ENCODE measurements at places on chromosomes 7 and 10.

DNA sequence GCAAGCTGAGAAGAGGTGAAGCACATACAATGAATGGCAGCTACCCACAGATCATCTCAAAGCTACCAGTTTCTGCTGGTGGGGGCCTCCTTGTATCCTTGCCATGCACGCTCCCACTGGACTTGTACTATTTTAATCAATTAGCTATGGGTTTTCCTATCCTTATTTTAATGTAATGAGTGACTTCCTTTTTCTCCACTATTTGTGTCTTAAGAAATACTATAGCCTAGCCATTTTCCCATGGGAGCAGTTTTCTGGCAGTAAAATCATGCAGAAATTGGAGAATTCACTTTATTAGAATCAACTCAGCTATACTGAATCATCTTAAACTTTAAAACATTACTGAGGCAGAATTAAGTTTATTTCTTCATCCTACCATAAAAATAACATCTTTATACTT is 73.5 kb downstream of the CTNNA3 start:
- no peak for DNase-seq

- peak; percentile 46 for DNase-seq
Observed at GRCh38 chr10:117457071-117457810, 82.0 kb upstream of the PDZD8 start.

- DNase-seq: peak; percentile 44
Observed at GRCh38 chr7:95545007-95545615, 51.2 kb downstream of the PDK4 start.

DNA sequence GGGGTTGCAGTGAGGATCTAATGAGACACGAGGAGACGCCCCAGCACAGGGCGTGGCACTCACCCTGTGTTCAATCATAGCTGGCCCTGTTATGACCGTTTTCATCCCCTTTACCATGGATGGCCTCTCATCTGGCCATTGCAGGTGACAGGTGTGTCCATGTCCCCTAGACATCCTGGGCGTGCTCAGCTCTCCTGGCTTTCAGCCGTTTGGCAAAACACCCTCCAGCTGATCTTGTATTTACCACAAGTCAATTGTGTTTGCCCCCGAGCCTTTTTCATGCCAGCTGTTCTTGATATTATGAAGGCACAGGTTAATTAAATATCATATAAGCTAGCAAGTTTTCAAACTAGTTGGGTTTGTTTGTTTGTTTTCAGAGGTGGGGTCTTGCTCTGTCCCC is 97.1 kb downstream of the CHST15 start:
- DNase-seq: no peak

DNA sequence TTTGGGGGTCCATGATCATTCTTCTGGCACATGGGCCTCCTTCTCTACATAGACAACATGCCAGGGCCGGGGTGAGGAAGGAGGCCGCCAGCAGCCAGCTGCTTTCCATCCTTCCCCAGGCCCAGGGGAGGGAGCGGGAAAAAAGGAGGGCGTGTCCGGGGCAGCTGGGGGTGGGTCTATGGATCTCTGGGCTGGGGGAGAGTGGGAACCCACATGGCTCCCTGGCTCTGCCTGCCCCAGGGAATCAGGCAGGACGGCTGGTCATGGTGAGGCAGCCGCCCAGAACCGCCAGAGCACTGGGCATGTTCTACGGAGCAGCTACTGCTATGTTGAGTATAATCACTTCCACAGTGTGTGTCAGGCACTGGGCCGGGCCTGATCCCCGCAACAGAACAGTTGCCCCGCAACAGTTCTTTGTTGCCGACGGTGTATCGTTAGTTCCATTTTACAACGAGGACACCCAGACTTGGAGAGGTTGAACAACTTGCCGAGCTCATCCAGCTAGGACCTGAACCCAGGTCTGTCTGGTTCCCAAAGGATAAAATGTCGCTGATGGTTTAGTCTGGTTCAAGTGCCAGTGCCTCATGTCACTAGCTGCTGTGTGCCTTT is 6.4 kb upstream of the IRF5 start:
- no peak for DNase-seq

DNA sequence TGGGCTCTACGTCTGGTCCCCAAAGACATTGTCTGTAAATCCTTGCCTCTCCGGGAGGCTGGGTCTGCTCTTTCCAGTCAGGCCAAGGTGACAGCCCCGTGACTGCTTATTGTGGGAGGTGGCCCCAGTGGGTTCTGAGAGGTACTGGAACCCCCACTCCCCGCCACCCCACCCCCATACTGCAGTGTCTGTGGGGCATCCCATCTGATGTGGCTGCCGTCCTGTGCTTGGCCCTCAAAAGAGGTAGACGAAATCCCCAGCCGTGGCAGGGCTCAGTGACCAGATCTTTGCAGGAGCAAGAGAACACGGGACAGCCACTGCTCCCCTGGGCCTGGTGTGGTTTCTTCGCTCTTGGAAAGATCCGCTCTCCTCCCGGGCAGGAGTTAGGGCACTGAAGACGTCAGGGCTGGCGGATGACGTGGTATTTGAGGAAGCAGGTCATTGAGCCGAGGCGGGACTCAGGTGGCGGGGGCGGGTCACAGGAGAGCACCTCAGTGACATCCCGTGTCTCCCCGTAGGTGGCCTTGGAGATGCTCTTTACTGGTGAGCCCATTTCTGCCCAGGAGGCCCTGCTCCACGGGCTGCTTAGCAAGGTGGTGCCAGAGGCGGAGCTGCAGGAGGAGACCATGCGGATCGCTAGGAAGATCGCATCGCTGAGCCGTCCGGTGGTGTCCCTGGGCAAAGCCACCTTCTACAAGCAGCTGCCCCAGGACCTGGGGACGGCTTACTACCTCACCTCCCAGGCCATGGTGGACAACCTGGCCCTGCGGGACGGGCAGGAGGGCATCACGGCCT is 20.7 kb downstream of the ECHDC3 start:
- no peak for DNase-seq

DNA sequence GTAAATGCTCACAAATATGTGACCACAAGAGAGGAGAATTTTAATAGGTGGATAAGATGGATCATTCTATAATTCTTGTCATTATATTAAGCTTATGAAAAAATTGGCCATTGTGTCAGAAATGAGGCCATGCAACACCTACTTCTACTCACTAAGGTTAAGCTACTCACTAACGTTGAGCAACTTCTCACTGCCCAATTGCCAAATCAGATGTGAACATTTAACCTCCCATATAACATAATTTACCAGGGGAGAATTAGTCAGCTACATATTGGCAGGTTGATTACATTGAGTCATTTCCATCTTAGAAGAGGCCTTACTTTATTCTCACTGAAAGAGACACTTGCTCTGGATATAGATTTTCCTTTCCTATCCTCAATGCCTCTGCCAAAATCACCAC is 211.2 kb upstream of the DGKB start:
- no peak for DNase-seq

GRCh38 chr10:91691981-91692380 is 59.1 kb upstream of the PPP1R3C start:
- DNase-seq: no peak

DNA sequence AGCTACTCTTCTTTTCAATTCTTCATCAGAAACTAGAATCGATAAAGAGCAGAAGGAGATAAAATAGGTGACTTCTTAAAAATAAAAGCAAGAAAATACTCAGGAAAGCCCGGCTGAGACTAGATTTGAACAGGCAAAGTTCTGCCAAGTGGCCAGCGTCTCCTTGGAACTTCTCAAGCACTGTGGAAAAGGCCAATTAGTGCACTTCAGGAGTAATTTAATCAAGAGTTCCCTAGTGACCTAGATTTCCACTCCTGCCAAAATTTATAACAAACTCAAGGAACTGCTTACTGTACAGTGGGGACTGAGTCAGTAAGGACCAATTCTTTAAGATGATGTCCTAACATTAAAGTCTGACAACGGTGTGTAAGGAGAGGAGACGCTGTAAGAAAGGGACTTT is 57.3 kb downstream of the CHCHD3 start:
- DNase-seq: no peak

DNA sequence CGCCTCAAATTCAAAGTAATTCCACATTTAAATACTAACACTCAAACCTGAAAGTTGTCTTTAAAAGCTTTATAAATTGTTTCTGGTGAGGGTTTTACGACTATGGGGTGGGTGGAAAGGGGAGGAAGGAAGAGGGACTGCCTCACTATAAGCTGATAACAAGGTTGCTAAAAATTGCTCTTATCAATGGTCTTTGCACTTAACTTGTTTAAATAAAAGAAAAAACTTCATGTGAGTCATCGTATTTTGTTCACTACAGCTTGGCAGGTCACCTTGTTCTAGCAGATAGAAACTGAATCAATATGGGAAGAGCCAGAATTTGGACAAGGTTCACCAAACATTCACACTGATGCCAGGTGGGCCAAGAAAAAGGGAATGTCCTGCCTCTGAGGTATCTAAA is 129.2 kb downstream of the TES start:
- DNase-seq: no peak

DNA sequence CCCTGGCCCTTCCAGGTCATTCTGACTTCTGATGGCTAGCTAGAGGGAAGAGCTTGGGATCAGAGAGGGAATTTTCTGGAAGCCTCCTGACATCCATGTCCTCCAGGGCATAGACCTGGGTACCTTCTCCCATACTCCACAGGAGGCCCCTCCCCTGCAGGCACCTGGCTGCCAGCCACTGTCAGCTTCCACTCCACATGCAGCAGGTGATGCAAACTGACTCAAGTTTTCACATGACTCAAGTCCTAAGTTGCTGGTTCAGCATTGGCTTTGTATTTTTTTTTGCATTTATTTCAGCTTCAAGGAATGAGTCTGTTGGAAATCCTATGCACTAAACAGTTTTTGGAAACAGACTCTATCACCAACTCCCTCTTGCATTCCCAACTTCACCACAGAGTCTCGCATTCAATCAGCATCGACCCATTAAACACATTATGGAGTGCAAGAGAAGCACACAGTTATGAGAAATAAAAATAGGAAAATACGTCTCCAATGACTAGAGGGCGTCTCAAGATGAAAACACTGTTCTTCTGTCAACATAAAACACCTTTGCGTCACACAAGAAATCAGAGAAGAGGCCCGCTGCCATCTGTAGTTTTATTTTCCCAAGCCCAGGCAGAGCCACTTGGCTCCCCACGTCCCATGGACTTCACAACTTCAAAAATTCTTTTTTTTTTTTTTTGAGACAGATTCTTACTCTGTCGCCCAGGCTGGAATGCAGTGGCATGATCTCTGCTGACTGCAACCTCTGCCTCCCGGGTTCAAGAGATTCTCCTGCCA is 362.6 kb upstream of the MGMT start:
- no peak for DNase-seq

- DNase-seq: no peak
Observed at GRCh38 chr10:99395750-99396445, 34.5 kb downstream of the GOT1 start.

DNA sequence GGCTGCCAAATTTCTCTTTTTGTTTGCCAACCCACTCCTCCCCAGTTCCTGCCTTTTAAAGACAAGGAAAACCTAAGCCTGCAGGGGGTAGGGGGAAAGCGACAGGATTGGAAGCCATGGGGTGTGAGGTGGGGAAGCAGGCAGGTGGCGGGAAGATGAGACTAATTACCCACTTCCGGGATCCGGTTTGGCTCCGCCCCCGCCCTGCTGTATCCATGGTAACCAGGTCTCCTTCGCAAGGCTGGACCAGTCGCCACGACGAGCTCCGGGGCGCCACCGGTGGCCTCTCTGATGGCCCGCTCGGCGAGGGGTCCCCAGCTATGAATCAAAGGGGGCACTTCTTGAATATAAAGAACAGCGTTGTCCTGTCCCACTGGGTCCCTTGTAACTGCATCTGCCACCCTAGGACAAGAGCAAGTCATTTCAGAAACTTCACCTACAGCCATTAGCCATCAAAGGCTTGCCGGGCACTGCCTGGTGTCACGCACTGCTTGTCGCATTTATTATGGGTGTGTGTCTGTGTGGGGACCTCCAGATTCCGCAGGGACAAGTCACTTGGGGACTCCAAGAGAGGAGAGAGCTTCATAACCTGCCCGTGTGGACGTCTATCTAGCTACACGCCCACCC is 55.4 kb upstream of the LMTK2 start:
- DNase-seq: no peak

All from hematopoietic multipotent progenitor cell (in vitro differentiated cells).